ENCODE measurements at places on chromosomes 5 and 9.

GRCh38 chr9:137705906-137706305 is 87.1 kb downstream of the EHMT1 start:
- DNase-seq: no peak

- DNase-seq: no peak
These were observed 351.2 kb upstream of the C9orf72 start for GRCh38 chr9:27924502-27924901.

GRCh38 chr9:85173967-85174366 is 504.4 kb downstream of the NTRK2 start:
- no peak for DNase-seq

DNA sequence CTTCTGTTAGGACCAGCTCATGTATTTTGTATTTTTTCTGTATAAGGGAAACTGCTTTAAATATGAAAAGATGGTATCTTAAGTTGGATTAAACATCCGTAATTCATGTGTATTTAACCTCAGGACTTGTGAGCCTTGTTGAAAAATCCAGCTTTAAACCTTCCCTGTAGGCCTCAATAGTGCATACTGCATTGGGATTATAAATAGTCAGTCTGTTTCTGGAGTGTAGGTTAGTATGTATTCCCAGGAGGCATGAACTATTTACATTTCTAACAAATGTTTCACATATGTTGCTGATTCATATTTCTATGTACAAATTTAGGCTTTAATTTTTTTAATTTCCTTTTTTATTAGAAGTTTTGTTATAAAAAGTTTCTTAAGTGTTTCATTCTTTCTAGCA is 137.9 kb upstream of the GRHPR start:
- no peak for DNase-seq

DNA sequence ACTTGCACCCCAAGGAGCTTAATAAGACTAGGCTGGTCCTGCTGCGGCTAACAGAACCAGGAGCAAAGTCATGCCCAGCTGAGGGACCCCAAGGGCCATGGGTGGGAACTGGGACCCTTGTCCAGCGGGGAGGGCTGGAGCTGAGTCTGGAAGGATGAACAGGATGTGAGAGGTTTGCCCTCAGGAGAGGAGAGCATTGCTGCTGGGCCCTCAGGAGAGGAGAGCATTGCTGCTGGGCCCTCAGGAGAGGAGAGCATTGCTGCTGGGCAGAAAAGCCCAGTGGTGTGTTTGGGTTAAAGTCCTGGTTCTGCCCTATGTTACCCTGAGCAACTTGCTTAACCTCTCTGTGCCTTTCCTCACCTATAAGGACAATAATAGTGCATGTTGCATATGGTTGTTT is 125.8 kb downstream of the MACROH2A1 start:
- DNase-seq: no peak

GRCh38 chr5:177113566-177114424 is 19.8 kb upstream of the NSD1 start:
- DNase-seq: peak; percentile 88

DNA sequence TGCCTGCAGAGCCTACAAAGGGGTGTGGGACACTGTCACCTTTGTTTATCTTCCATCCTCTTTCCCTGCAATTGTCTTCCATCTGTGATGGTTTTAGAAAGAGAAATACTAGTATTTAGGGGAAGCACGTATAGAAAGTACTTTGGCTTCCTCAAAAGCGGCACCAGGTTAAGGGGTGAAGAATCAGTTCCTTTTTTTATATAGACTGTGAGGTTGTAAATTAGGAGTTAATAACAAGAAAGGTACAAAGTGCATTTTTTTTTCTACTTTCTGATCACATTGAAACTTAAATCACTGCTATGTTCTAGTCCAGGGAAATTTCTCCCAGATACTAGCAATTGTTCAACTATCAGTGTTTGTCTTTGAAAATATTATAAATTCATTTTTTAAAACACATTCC is 219.3 kb downstream of the CEMIP2 start:
- no peak for DNase-seq

GRCh38 chr5:57398413-57399093 is 84.1 kb downstream of the ACTBL2 start:
- DNase-seq: no peak

GRCh38 chr5:68200288-68200687 is 15.3 kb upstream of the PIK3R1 start:
- DNase-seq: no peak

GRCh38 chr5:112146323-112147226 is 272.5 kb downstream of the EPB41L4A start:
- DNase-seq: peak; percentile 55

- DNase-seq: no peak
These were observed 451.8 kb downstream of the RAB3C start for GRCh38 chr5:59034498-59035186.

DNA sequence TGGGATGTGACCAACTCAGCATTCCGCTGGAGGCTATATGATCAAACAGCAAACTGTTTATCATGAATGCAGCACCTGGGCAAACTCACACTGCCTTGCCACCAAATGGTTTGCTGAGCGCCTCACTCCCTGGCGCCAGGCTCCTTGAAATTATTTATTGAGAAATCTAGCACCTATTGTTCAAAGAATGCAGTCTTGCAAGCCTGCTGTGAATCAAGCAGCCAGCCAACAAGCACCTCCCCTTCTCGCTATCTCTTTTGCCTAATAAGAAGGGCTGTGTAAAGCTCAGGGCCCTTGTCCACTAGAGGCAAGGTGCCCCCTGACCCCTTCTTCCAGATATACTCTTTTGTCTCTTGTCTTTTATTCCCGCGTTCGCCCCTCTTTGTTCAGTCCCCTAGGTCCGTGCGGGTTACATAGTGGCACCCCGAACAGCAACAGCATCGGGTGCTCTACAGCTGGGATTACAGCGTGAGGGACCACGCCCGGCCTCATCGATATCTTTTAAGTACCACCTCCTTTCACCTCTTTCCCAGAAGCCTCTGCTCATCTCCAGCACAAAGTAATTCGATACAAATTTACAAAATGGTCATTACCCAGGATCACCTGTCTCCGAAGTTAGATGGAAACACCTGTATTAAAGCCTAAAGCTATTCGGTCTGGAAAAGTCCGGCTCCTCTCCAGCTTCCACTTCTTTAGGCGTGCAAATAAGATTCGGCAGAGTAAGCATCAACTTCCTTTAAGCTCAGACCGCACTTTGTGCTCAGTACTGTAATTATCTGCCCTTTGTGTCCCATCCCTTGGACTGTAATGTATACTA is 896 bp downstream of the RIGI start:
- DNase-seq: peak; percentile 43

GRCh38 chr5:158473016-158473635 is 614.2 kb upstream of the CLINT1 start:
- no peak for DNase-seq

- DNase-seq: no peak
These were observed 12.8 kb downstream of the CAMK4 start for GRCh38 chr5:111236995-111237394.

GRCh38 chr5:95949810-95950209 is 11.8 kb downstream of the ELL2 start:
- no peak for DNase-seq

DNA sequence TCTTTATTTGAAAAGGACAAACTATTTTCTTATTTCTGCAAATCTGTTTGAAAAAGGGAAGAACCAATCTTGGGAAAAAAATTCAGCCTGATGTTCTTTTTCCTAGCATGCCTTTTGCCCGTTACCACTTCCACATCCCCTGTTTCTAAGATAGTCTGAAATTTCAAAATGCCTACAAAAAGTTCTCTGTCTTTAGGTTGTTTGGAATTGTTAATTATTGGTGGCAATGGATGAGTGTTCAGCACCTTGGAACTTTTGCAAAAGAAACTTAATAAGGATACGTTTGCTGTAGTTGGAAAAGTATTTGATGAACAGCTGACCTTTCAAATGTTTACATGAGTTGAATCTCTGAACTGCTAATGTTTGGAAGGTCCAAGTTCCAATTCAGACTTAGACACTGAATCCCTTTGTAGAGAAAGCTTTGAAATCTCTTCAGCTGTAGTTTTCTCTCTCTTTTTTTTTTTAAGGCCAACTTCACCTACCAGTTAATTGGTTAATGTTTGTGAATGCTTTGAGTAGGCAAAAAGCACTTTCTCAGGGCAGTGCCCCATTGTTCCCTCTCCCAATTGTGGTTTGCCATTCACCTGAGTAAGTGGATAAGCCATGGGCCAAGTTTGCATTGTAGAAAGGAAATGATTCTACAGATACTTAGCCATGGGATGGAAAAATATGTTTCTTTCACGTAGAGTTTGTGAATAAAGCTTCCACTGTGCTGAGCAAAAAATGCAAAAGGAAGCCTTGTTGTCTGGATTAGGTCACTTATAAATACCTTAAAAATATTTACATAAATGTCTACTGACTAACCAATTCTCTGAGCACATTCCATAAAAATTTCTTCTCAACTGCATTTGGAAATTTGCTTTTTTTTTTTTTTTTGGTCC is 156.4 kb upstream of the ELL2 start:
- no peak for DNase-seq

DNA sequence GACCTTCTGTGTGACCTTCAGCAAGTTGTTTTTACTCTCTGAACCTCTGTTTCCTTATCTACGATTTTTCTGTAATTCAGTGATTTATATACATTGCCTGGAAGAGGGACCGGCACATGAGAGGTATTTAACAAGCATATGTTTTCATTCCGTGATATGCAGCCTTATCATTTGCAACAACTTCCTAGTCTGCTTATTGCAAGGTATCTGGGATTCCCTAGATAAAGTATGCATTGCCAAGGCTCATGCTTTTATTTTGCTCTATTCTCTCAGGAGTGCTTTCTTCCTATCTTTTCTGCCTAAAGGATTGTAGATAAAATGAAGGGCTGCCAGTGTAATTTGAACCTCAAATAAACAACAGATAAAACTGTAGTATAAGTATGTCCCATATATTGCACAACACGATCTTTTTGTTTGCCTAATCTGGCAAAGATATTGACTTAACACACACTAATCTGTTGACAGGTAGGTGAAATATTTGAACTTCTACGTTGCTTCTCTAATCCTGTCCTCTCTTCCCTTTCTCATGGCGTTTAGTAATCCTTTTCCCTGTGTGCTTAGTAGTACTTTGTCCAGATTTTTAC is 377.2 kb upstream of the TNC start:
- DNase-seq: no peak

GRCh38 chr5:10876006-10876744 is 115.1 kb upstream of the DAP start:
- no peak for DNase-seq

- no peak for DNase-seq
These were observed 54.8 kb downstream of the MYO10 start for GRCh38 chr5:16881251-16881650.

- no peak for DNase-seq
These were observed 8.2 kb upstream of the SLC46A2 start for GRCh38 chr9:112898872-112899311.

DNA sequence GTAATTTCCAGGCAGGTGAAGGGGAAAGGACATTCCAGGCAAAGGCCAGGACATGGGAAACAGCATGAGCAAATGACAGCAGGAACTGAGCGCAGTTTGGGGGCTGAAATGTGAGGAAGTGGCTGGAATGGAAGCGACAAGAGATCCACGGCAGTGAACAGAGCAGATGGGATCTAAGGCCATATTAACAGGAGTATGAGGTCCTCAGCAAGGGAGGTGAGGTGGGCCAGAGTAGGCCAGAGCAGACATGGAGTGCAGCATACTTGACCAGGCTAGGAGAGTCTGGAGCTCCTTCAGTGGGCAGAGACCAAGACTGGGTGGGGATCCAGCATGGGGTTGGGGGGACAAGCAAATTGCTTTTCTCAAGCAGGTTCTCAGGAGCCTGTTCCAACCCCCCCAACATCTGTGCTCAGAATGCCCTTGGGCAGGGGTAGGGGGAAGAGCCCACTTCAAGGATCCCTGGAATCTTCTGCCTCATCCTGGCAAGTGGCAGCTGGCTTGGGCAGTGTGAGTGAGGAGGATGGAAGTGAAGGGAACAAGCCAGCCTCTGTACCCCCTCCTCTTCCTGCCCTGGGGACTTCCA is 34.5 kb downstream of the DAB2IP start:
- DNase-seq: no peak

DNA sequence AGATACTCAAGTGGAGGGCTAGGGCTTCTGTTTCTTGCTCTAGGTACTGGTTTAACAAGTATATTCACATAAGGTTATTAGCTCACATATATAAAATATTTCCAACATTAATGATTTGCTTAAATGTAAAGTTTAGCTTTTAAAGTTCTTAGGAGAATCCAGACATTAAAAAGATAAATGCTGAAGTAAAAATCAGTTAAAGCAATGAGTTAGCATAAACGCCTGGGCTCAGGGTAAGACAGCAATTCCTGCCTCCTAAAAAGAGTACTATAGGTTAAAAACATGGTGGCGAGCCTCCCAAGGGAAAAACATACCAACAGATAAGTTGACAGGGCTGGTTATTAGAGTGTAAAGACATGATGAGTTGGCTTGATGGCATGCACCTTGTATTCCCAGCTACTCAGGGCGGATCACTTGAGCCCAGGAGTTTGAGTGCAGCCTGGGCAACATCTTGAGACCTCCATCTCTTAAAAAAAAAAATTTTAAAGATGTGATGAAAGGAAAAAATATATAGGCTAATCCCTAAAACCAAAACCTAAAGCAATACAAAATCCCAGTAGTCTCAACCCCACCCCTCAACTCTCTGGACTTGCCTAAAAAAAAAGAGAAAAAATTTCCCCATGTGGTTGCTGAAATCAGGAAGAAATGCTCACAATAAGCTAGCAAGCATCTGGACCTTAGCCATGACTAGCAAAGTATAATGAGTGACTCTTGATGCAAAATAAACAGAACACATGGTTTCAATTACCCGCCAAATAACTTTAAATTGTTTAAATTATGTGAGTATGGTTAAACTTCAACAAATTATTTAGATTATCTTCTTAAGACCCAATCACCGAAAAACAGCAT is 3.6 kb downstream of the GOLPH3 start:
- no peak for DNase-seq

DNA sequence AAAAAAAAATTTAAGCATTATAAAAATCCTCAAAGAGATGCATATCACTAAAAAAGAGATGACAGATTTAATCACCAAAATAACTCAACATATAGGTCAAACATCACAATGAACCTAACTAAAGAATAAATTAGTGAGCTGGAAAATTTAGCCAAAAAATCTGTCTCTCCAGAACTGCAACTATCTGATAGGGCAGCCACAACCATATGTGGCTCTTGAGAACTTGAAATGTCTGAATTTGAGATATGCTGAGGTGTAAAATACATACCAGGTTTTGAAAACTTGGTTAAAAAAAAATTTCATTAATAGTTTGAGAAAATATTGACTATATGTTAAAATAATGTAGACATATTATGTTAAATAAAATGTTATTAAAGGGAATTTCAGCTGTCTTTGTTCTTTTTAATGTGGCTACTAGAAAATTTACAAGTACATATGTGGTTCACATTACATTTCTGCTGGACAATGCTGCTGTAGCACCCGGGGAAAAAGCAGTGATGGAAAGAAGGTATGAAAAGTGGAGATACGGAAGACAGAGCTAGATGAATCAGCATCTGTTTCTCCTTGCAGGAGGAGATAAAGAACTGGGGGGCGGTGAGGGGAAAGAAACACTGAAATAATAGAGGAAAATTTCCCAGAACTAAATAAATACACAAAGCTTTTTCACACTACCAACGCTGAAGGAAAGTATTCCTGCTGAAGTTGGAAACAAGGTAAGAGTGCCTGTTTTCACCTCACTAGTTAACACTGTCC is 66.1 kb downstream of the DCP2 start:
- no peak for DNase-seq
